ENCODE measurements at places on chromosomes 3 and 15.
A peak's percentile ranks its signal among the peaks of the same experiment; 100 is the strongest.

GRCh38 chr3:52535411-52536111 is 844 bp upstream of the UQCC5 start:
- DNase-seq: no peak

- no peak for DNase-seq
Observed at GRCh38 chr15:68378595-68378994, 53.4 kb downstream of the ITGA11 start.

- DNase-seq: peak; percentile 86
Observed at GRCh38 chr3:21672303-21672702, 78.7 kb downstream of the ZNF385D start.

DNA sequence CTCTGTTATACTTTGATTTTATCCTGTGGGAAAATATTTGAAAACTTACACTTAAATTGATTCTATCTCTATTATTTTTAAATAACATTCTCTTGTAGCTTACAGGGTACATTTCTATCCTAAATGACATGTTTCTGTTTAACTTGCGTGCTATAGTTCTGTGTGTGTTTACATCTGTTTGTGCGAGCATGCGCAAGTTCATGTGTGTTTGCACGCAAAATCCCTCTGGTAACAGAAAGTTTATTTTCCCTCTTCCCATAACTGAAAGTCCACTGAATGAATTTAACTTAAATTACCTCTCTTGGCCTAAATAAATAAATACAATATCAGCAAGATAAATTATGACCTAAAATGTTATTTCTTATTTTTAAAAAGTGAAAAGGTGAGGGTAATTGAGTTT is 117.3 kb upstream of the NEO1 start:
- DNase-seq: no peak

- DNase-seq: no peak
Observed at GRCh38 chr3:139236336-139236735, 107.5 kb upstream of the MRPS22 start.

DNA sequence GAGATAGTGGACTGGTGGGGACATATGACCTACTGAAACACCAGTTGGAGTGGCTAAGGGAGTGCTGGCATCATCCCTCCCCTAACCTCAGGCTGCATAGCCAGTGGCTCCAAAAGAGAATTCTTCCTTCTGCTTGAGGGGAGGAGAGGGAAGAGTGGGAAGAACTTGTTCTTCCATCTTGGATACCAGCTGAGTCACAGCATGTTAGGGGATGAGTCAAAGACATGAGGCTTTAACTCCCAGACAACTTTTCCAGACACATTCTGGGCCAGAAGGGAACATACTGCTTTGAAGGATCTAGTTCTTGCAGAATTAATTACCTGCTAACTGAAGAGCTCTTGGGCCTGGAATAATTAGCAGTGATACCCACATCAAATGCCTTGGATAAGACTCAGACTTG is 36.8 kb upstream of the PEX5L start:
- DNase-seq: peak; percentile 7

GRCh38 chr15:31195871-31196270 is 94.3 kb upstream of the TRPM1 start:
- DNase-seq: no peak

DNA sequence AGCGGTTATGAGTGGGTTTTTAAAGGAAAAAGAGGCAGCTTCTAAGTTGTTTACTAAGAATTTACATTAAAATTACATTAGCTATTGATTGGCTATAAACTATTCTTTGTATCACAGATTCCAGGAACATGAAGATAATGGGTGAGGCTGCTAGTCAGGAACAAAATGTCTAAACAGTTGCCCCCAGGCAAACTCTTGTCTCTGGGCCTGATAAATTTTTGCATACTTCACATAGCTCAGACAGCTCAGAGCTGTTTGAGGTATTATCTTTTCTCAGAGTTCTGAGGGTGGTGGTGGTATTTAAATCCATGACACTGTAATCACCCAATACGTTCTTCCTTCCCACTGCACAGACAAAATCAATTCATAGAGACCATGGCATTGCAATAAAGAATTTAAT is 2.1 kb upstream of the HACD2 start:
- peak; percentile 52 for DNase-seq

GRCh38 chr3:73143821-73144237 is 82.4 kb downstream of the EBLN2 start:
- peak; percentile 71 for DNase-seq

DNA sequence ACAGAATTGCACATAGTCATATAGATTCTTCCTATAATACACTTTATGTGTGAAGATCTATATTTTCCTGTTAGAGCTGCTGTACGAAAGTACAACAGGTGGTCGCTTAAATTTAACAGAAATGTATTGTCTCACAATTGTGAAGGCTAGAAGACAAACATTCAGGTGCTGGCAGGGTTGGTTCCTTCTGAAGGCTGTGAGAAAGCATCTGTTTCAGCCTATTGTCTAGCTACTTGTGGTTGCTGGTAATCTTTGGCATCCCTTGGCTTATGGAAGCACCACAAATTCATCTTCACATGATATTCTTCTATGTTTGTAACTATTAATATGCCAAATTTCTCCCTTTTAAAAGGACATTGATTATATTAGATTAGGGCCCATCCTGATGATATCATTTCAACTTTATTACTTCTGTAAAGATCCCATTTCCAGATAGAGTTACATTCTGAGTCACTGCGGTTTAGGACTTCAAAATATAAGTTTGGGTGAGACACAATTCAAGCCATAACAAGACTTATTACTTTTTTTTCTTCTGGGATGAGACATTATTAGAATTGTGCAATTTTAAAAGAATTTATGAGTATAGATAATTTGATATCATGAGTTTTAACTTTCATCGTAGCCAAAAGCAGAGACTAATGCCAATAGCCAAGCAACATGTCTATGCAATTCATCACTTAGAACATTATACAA is 248.1 kb upstream of the BCHE start:
- no peak for DNase-seq

GRCh38 chr3:147925272-147925671 is 516.1 kb downstream of the ZIC1 start:
- no peak for DNase-seq

DNA sequence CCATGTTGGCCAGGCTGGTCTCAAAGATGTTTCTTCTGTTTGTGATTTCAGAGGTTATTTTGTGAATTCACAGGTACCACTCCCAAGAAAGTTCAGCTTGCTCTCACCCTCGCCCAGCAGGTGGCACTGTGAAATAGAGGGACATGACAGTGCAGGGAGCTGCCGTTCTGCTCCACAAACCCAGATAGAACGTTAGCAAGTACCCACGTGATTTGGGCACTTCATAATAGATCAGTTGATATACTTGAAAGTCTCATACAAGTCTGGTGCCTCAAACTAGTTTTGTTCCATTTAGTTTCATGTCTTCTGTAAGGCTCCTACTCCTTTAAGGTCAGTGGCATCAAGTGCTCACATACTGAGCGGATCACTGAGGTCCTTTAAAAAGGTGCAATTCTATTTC is 45.5 kb downstream of the FILIP1L start:
- DNase-seq: peak; percentile 75

- peak; percentile 43 for DNase-seq
Observed at GRCh38 chr3:193701953-193702635, 109.1 kb downstream of the OPA1 start.

DNA sequence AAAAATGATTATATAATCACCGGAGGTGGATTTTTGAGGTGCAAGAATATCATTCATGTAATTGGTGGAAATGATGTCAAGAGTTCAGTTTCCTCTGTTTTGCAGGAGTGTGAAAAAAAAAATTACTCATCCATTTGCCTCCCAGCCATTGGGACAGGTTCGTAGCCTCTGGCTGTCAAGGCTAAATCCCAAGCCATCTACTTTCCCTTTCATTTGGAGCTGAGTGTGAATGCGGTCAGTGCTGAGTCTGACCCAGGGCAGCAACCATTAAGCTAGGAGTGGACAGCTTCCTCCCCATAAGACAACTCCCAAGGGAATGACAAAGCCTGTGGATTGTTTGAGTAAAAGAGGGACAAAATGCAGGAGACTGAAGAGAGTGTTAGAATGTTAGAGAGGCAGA is 33.6 kb downstream of the PARP14 start:
- DNase-seq: no peak

DNA sequence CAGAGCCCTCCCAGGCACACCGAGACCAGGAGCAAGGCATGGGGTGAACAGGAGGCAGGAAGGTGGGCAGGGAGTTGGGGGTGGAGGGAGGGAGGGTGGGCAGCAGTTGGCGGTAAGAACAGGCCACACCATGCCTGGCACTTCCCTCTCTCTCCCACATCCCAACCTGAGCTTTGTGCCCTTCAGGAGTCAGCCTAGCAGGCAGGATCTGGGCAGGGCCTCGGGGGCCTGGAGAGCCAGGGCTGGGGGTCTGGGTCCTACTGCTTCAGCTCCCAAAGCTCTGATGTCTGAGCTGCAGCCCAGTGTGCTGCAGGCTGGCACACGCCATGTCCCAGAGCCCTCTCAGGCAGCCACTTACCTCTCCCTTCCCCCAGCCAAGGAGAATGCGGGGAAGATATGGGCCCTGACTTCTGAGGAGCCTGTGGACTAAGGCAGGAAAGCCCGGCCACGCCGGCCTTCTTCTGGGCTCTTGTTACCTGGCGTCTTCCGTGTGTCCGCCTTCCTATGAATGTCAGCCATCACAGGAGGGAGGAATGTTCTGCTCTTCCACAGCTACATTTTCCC is 2.9 kb upstream of the MYL3 start:
- DNase-seq: no peak

DNA sequence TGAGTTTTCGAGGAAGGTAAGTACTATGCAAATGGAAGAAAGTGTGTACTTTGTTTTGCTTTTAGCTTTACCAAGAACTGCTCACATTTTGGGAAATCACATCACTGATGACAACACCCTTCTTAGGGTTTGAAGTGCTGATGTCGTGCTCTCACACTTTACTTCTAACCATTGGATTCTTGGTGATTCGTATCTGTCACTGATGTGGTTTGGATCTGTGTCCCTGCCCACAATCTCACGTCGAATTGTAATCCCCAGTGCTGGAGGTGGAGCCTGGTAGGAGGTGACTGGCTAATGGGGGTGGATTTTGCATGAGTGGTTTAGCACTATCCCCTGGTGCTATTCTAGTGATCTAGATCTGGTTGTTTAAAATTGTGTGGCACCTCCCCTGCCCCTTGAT is 75.4 kb upstream of the RGMA start:
- DNase-seq: no peak

DNA sequence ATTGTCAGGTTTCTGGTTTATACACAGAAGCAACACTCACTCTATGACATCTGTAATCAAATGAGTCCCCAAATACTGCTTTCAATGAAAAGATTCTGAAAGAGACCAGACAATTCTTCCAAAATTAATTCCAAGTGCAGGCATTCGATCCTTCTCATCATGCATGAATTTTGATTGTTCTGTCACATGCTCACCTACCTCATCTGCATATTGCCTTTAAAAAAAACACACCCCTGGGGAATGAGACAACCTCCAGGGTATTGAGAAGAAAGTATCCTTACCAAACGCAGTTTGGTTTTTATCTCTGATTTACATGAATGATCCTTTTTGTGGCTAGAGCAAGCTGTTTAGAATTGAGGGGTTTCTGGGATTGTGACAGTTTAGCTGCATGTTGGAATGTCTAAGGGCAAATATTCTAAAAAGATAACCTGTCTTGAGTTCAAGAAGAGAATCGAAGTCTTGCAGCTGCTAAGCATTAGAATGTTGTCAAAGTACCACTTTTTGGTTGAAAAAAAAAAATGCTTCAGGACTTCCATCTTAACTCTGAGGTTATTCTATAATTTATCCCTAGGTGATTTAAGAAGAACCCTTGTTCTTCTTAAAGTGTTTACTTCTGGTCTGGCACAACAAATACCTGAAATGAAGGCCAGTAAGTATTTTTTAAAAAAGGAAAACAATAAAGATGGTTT is 653.1 kb downstream of the RBMS3 start:
- DNase-seq: no peak

DNA sequence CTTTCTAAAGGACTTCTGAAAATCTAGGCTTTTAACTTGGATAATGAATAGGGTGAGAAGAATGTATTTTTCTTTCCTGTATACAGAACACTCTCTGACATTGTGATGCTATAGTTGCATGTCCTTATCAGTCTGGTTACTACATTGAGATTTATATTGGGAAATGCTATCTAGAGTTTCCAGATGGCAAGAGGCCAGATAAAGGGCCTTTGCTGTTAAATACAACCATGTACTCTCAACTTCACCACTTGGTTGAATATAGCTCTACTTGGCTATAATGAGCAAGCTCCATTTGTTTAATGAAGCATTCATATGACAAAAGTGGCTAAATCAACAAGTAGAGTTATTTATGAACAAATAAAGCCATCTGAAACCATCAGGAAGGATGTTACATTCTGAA is 91.0 kb downstream of the IGSF11 start:
- no peak for DNase-seq

GRCh38 chr15:74041311-74041756 is 41.0 kb downstream of the GOLGA6A start:
- DNase-seq: peak; percentile 73

- DNase-seq: no peak
Observed at GRCh38 chr3:146386936-146387335, 82.4 kb downstream of the PLSCR2 start.

GRCh38 chr15:90465140-90465929 is 64.4 kb upstream of the CRTC3 start:
- peak; percentile 42 for DNase-seq

- no peak for DNase-seq
Observed at GRCh38 chr15:35330916-35331315, 215.0 kb downstream of the DPH6 start.

- DNase-seq: no peak
Observed at GRCh38 chr3:184261854-184262763, 756 bp upstream of the CAMK2N2 start.

DNA sequence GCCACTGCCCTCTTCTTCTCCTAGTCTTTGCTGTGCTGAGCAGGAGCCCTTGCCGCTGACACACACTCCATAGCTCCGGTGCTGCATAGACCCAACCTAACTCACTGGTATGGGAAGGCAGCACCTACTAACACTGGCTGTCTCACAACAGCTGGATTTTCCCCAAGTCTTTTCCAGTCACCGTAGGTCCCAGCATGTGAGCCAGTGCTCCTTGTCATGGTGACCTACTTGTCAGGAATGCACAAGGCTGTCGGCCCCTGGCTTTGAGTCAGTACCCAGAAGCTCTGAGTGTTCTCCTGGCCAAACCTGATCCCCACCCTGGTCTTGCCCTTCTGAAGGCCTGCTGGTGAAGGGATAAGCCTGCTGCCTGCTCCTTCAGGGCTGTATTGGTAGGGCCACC is 25.7 kb downstream of the AMOTL2 start:
- DNase-seq: no peak

DNA sequence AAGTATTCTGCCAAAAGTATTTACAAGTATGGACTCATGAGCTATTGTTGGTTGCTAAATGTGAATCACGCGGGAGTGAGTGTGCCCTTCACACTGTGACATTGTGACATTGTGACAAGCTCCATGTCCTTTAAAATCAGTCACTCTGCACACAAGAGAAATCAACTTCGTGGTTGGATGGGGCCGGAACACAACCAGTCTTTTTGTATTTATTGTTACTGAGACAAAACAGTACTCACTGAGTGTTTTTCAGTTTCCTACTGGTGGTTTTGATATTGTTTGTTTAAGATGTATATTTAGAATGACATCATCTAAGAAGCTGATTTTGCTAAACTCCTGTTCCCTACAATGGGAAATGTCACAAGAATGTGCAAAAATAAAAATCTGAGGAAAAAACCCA is 30.3 kb downstream of the SYNM start:
- DNase-seq: no peak
